ENCODE measurements at places on chromosomes 5 and 9.

DNA sequence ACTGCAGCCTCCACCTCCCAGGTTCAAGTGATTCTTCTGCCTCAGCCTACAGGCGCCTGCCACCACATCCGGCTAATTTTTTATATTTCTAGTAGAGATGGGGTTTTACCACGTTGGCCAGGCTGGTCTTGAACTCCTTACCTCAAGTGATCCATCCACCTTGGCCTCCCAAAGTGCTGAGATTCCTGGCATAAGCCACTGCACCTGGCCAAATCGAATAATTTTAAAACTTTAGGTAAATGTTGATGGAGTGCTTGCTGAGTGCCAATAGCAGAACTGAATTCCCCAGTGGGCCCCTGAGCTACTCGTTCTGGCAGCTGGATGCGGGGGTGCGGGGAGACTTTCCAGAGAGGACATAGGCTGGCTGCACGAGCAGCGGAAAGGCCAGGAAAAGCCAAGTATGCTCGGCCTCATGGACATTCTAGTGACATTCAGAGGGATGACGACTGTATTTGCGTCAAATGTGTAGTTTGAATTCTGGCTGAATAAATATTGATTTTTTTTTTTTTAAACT, 16.8 kb downstream of the TRAF2 start:
- no peak for DNase-seq

DNA sequence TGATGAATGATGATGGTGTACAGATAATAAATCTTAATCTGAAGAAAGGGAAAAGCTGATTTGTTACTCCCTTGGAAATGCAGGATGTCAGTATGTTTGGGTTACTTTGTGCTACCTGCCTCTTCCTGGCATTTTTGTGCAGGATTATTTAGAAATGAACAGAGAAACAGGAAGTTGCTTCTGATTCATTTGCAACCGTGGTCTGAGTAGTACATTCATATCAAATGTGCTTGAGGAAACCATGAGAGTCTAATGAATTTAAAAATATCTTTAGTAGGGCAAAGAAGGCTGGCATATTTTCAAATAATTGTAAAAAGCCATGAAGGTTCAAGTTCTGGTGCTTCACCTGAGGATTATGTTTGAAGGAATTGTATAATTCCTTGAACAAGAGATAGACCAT, 391.6 kb downstream of the TMEM161B start:
- no peak for DNase-seq

DNA sequence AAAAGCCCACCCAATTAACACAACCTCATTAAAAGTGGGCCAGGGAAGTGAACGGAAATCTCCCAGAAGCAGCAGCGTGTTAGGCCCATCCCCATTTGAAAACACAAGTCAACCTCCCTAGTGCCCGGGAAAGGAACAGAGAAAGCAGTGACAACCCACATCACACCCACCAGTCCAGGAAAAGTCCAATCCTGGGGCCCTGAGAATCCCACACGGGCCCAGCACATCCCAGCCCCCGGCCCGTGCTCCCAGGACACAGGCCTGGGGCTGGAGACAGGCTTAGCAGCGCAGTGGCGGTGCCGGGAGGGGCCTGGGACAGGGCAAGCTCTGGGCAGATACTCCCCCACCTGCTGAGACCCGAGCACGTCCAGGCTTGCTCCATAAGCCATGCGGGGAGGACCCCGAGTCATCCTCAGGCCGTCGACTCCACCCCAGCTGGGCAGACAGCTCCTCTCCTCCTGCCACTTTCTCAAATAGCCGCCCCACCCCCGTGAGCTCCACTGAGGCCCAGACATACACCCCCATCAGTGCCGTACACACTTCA, 101.0 kb downstream of the KCNT1 start:
- DNase-seq = no peak

DNA sequence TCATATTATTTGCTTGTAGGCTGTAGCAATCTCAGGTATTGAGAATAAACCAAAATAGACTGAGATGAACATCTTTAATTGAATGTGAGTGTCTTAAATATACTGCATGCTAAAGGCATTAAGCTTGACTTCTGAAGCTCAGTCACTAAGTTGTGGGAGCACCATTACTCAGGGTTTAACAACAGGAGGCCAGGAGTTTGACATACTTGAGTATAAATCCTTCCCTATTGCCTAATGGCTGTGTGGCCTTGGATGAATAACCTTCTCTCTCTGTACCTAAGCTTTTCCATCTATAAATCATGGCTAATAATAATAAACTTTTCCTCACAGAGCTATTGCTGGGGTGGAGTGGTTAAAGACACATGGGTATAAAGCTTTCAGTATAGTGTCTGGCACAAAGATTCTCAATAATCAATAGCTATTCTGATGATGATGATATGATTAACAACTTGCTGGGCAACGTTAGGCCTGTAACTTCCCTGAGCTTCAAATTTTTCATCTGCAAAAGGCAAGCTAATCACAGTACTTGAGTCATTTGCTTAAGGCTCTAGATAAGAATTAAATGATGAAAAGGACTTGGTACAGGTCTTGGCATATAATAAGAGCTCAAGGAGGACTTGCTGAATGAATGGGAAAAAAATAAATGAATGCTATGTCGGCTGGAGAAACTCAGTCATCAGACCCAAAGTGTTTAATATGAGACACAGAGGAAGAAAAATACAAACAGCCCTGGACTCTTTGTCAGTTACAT, 174.0 kb upstream of the IL12B start:
- no peak for DNase-seq

GRCh38 chr5:179923436-179923835, 15.7 kb upstream of the TBC1D9B start:
- no peak for DNase-seq

DNA sequence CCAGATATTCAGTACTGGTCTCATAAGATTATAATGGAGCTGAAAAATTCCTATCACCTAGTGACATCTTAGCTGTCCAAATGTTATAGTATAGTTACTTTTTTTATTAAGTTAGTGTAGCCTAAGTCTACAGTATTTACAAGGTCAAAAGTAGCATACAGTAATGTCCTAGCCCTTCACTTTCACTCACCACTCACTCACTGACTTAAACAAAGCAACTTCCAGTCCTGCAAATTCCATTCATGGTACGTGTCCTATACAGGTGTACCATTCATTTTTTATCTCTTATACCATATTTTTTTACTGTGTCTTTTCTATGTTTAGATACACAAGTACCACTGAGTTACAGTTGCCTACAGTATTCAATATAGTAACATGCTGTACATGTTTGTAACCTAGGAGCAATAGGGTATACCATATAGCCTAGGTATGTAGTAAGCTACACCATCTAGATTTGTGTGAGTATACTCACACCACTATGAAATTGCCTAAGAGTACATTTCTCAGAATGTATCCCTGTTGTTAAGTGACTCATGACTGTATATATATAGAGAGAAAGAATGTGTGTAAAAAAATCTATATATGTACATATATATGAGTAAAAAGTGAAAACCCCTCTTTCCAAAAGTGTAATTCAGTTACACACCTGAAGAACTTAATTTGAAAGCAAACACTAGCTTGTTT, 234.8 kb upstream of the WWC1 start:
- DNase-seq = no peak

DNA sequence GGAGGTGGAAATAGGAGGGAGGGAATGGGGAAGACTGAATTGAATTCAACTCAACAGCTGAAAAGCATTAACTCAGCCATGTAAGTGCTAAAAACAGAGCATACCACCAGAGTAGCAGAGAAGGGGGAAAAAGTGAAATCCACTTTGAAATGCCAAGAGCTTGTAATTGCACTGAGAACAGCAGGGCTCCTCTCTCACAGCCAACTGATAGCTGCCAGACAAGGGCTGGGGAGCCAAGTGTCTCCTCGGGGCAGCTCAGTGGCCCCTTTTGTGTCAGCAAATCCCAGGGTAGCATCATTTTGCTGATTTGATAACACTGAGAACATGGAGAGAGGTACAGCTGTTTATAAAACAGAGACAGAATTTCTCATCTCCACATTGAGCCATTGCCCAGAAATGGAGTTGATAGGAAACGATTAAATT, 182.5 kb downstream of the FRMD3 start:
- DNase-seq = no peak

DNA sequence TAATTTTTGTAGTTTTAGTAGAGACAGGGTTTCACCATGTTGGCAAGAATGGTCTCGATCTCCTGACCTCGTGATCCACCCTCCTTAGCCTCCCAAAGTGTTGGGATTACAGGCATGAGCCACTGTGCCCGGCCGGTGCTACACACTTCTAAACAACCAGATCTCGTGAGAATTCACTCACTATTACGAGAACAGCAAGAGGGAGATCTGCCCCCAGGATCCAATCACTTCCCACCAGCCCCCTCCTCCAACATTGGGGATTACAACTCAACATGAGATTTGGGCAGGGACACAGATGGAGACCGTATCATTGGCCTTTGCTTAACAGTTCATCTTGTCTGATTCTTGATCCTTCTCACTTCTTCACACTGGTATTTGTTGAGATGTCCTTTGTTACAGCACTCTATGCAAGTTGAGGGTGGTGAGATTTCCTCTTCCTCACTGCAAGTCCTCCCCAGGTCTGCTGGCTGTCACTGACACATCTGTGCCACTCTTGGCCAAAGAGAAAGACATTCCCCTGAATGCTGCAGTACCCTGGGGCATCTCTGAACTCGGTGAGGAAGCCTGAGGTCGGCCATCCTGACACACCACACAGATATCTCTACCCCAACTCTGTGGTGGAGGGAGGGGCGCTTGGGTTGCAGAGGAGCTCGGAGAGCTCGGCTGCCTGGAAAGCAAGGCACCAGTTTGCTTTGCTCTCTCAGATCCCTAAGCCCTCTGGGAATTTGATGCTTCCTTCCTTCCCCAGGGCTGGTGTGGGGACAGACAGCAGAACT, 4.2 kb upstream of the SUB1 start:
- no peak for DNase-seq

DNA sequence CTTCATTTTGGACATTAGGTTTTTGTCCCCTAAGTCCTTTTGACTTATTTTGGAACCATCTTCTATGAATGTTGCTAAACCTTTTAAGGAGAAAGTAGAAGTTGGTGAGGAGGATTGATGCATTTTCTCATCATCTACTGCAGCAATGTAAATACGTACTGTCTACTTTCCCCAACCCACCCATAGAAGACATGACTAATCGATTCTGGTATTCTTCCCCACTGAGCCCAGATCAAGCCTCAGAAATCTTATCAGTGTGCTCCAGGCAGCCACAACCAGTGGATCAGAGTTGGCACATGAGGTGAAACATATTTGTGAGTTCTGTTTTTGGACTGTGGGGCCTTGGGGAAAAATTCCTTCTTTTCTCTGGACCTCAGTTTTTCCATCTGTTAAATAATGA, 57.7 kb downstream of the FGF18 start:
- DNase-seq = no peak

Data from activated CD4-positive, alpha-beta T cell treated with anti-CD3 and anti-CD28 coated beads, Interleukin-2, amount 50 U/mL, for 1 hour (primary cell).